Activated gamma-delta T cell treated with Interleukin-2 at 50 U/mL for 16 hours (primary cell): ENCODE measurements at places on chromosomes 1 and 21.

- no peak for DNase-seq
Measured at GRCh38 chr1:21131200-21131599, 45.5 kb downstream of the EIF4G3 start.

DNA sequence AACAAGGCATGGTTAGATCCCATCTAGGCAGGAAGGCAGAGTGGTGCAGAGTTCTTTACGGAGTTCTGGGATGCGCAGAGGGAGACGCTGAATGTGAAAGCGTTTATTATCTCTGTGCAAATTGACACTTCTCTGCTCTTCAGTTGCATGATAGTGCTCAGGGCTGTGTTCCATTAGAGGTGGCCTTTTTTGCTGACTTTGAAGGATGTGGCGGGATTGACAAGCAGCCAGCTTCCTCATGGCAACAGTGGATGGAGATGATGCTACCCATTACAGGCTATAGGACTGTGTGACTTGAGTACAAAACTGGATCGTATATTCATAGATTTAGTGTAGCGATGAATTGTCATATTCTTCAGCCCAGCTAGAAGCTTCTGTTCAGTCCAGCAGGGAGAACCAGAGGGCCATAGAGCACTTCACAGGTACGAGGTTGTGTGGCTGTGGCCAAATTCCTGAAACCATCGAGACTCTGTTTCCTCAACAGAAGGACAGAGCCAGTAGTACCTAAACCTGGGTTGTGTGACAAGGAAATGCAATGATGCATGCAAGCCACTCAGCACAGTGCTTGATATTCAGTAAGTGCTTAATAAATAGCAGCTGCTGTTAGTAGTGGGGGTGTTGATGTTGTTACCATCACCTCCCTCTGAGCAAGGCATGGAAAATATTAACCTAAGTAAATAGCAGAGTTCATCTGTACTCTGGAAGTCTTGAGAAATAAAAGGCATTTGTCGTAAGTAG lies 430.0 kb upstream of the KAZN start:
- DNase-seq: no peak

- no peak for DNase-seq
Measured at GRCh38 chr1:216224233-216224632, 199.0 kb downstream of the USH2A start.

DNA sequence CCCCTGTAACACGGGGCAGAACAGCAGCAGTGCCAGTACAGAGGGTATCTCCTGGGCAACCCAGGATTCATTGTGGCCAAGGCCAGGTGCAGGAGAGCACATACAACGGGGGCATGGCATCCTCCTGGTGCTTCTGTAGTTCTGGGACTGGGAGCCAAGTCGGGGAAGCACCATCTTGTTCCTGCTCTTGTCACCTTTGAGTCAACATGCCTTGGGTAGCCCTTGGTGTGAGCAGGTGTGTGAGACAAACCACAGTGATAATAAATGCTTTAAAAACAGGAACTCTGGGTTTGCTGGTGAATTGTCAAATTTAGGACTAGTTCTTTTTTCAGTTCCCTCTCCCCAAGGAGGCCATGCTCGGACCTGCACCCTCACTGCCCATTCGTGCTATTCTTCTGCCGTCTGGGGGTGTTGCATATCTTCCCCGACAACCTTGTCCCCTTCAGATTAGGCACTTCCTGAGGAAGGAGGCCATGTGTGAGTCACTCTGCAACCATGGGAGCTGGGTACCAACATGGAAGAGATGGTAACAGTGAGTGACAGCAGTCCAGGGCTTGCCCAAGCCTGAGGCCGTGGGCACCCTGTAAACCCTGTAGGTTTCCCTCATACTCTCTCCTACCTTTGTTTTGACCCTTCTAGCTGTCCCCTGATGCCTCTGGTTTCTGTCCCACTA lies 150.2 kb downstream of the GRIK3 start:
- no peak for DNase-seq

DNA sequence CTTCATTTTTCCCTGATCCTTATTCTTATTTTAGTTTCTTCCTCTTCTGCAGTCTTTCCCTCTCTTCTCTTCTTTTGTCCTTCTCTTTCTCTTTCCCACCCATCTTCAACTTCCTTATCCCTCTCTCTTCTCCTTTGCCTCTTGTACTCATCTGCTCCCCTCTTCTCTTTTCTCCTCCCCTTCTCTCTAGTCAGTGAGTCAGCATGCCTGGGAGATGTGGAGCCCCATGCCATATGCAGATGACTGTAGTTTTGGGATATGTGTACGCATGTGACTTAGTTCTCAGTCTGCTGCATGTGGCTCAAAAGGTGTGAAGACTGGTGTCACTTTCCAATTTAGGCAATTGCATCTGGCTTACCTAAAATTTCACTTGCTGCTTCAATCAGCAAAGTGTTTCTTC lies 10.4 kb downstream of the DNAJC6 start:
- no peak for DNase-seq
